Fibroblast of villous mesenchyme (primary cell): ENCODE measurements at places on chromosomes 2 and 18. TPM values are rescaled to one million over a fixed set of nuclear protein-coding genes. Genes with fewer than 3 reads are reported as not detected.

The HMSD gene
- total RNA-seq: 1.3 TPM in 2 replicates

The TNS1 gene
- 127 and 147 TPM in 2 replicates for total RNA-seq

The SAG gene
- not detected in 2 replicates for total RNA-seq

The UNC80 gene
- total RNA-seq: not detected in 2 replicates

The FOXI3 gene
- total RNA-seq: not detected in 2 replicates

The TRIM43 gene
- total RNA-seq: under 0.01 TPM in 1 of 2 replicates, not detected in the other

The MAPK4 gene
- under 0.01 TPM in 1 of 2 replicates, not detected in the other for total RNA-seq

The GCG gene
- total RNA-seq: not detected in 2 replicates

The CAVIN2 gene
- 8.4 and 21.6 TPM in 2 replicates for total RNA-seq

The CAPN14 gene
- under 0.01 TPM in 2 replicates for total RNA-seq

The GRHL1 gene
- 0.64 and 1.7 TPM in 2 replicates for total RNA-seq

The CCDC68 gene
- total RNA-seq: 3.5 and 9.1 TPM in 2 replicates

The ELOA2 gene
- not detected in 2 replicates for total RNA-seq

The IL1RN gene
- not detected in 2 replicates for total RNA-seq

The SULT1C2 gene
- total RNA-seq: not detected in 2 replicates

The PLEK gene
- not detected in 2 replicates for total RNA-seq

The OSR1 gene
- total RNA-seq: 2.2 and 4.5 TPM in 2 replicates

The ZFP36L2 gene
- total RNA-seq: 12.2 and 25.9 TPM in 2 replicates

The RGPD3 gene
- 0.32 and 0.43 TPM in 2 replicates for total RNA-seq

The CXCR1 gene
- not detected in 2 replicates for total RNA-seq

The ZNF532 gene
- 45.1 and 45.8 TPM in 2 replicates for total RNA-seq

The HOXD11 gene
- total RNA-seq: 26.4 and 42.3 TPM in 2 replicates

The DPYSL5 gene
- not detected in 2 replicates for total RNA-seq

The ACOXL gene
- not detected in 2 replicates for total RNA-seq

The REEP1 gene
- under 0.01 TPM in 1 of 2 replicates, not detected in the other for total RNA-seq

The GAL3ST2 gene
- under 0.01 and 0.43 TPM in 2 replicates for total RNA-seq
